Smooth muscle cell of the brain vasculature (primary cell): ENCODE measurements at places on chromosomes 7 and 10.

- DNase-seq, result no peak
Observed at GRCh38 chr10:99598781-99599509, 21.3 kb downstream of the SLC25A28 start.

GRCh38 chr10:6119962-6120361, 31.1 kb downstream of the RBM17 start:
- no peak for DNase-seq

GRCh38 chr7:123367031-123367430, 167.3 kb upstream of the SLC13A1 start:
- no peak for DNase-seq

DNA sequence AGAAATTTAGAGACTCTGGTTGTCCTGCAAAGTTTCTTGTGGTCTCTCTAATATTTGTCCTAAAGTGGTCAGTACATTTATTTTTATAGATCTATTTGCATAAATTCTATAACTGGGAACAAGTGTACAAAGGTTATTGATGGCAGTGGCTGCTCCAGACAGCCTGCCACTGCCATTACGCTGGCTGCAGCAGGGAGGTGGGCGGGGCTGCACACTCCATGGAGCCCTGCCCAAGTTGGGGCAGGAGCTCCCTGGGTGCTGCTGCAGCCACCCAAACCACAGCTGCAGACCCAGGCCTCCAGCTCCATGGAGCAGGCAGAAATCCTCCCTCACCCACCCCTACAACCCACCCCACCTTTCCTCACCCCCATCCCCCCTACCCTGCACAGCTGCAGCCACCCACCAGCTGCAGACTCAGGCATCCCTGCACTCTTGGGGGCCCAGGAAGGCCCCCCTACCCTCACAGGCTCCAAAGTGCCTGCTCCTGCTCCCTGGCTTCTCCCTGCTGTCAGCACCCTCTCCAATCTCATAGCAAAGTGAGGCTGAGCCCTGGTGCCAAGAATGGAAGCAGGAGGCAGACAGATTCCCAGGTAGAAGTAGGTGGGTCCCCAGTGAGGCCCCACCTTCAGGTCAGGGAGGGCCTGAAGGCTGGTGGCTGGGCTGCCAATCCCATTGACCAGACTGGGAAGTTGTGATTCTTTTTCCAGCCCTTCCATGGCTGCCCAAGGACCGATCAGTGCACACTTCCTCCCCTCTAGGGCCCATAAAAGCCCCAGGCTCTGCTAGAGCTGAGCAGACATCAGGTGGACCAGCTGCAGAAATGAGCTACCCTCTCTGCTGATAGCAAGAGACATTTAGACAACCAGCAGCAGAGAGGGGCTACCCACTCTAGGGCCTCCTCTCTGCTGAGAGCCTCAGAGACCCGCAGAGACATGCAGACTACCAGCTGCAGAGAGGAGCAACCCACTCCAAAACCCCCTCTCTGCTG, 4.8 kb upstream of the CYP3A43 start:
- DNase-seq, result no peak

GRCh38 chr10:79116801-79117723, 48.3 kb downstream of the ZMIZ1 start:
- DNase-seq, result no peak

- no peak for DNase-seq
Observed at GRCh38 chr10:79124066-79124465, 55.3 kb downstream of the ZMIZ1 start.

GRCh38 chr10:131186547-131187253, 124.8 kb downstream of the TCERG1L start:
- no peak for DNase-seq

DNA sequence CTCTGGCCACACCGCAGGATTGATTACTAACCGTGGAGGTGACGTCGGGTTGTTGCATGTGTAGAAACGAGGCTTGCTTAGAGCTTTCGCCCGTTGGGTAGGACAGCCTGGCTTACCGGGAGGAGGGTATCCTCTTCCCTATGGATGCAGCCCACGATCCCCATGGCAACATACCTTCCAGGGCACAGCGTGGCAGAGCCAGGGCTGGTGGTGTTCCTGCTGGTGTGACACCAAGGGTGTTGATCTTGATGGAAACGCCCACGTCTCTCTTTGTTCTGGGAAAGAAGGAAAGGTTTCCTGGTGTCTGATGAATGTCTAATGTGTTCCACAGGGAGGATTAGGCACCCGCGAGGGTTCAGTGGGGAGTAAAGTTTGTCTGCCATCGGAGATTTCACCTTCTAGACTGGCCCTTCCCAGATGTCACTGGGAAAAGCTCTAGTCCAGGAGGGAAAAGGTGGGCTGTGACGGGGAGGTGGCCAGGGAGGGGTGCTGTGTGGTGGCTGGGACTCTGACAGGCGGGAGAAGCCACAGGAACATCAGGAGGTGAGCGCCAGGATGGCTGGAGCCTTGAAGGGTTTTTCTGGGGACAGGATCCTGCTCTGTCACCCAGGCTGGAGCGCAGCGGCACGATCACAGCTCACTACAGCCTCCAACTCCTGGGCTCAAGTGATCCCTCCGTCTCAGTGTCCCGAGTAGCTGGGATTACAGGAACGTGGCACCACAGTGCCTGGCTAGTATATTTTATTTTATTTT, 102.1 kb downstream of the CUX1 start:
- no peak for DNase-seq

DNA sequence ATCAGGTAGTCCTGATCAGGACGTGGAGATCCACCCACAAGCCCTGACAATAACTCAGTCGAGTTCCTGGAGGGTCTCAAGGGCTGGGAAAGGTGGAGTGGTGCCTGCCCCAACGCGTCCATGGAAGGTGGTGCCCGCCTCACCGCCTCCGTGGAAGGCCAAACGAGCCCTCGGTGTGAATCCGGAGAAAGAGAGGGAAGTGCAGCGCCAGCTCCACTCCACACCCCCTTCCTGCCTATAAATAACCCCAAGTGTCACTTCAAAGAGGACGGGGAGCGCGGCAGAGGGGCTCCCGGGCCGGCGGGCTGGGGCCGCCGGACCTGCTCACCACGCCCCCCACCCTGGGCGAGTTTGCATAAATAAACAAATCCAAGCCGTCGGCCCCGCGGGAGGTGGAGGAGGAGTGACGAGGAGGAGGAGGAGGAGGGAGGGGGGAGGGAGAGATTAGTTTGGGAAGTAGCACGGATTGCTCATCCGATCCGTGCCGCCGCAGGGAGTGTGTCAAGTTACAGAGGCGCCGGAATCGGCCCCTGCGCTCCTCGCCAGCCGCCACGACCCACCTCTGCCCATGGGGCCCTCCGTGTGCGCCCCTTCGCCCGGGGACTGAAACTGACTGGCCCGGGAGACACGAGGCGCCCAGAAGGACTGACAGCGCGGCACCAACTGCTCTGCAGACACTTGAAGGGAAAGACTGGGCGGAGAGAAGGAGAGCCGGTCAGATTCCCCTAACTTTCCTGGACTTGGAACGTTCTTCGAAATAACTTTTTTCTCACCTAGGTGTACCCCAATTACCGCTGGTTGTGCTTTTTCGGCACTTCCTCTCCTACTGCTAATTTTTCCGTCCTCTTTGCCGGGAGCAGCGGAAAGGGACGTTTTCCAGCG, at the start of gene COL13A1:
Gene COL13A1 (plus strand): TSS at position 473 of the 882 bp plus-strand sequence. CDS start 518 bp downstream, outside the sequence.
- peak; percentile 53 for DNase-seq

GRCh38 chr7:30403477-30403876, 75.1 kb downstream of the NOD1 start:
- DNase-seq, result no peak

DNA sequence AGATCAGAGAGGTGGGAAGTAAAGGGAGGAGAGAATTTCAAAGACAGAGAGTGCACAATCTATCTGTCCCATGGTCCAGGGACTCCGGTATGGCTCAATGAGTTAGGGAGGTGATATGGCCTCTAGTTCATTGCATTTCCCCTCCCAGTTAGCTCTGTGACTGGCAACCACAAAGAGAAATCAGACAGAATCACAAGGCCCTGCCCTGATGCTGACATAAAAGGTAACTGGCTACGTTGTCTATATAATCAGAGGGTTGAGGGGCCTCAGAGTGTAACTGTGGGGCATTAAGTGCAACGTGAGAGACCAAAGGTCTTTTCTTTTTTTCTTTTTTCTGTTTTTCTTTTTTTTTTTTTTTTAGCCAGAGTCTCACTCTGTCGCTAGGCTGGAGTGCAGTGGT, 7.3 kb upstream of the C10orf95 start:
- no peak for DNase-seq

DNA sequence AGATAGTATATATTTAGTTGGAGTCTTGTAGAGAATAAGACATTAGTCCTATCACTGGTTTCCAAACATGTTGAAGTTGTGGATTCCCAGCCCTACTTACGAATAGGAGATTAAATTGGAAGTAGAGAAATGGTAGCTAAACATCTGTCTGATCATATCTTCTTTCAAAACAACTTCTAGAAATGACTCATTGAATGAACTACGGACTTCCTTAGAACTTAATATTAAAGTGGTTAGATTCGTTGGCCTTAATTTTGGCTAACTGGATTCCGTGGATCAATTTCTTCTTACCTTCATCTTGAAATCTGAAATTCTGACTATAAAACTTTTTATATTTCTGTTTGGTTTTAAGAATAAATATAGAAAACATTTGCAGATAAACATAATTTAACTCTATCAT, 3.4 kb downstream of the PHF14 start:
- DNase-seq, result no peak
